ENCODE measurements at places on chromosomes 6 and 20.
A peak's percentile ranks its signal among the peaks of the same experiment; 100 is the strongest.

DNA sequence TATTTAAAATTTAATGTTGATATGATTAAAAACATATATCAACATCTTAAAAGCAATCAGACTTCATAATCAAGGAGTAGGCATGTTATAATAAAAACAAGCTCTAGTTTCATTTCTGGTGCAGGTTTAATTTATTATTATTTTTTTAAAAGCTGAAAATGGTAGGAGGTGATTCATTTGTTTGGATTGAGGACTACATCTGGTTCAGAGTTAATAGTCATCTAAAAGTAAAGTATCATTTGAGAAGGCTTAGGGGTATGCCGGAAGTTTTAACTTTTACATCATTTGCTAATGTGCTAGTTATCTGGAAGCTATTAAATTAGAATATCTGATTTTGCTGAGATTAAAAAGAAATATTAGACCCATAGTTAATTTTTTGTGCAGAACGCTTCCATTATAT lies 169.5 kb upstream of the LAMA2 start:
- DNase-seq: peak; percentile 57

DNA sequence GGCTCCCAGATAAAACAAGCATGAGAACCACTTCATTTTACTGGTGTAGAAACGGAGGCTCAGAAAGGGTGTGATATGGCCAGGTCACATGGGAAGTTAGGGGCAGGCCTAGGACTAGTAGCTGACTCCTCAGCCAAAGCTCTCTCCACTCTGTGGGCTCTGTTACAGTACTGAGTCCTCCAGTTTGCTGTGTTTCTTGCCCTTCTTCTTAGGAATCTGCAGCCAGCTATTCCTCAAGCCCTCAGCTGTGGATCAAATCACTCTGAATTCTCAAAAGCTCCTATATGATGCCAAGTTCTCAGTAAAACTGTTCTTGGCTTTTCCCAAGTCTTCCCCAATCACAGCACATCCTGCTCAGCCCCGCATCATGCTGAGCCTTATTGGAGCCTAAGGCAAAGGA lies 42.5 kb upstream of the ADGRF1 start:
- no peak for DNase-seq

DNA sequence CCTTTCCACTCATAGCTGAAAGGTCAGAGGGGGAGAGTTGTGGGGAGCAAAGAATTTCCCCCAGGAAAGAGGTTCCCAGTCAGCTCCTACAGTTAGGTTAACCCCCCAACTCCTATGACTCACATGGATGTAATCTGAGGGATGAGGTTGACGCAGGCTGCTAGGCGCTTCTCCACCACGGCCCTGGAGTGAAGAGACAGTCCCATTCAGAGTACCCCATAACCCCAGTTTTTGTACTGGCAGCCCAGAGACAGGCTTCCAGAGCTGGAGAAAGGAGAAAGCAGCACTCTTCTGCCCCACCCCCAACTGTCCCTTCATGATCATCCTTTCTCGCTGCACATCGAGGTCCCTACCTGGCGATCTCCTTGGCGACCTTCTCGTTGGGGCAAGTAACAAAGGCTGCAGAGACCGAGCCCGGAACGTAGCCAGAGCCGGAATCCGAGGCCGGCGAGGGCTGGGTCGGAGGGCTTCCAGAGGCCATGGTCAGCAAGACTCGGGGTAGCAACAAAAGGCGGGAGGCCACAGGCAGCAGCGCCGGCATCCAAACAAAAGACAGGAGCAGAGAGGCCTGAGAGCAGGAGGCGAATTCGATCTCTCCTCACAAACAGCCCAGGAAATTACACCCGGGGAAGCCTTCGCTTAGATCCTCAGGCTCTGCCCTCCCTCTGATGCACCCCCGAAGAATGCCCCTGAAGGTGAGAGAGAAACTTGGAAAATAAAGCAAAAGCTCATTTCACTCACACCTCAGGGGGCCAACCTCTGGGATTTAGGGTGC lies 592 bp downstream of the CUTA start:
- DNase-seq: peak; percentile 92

DNA sequence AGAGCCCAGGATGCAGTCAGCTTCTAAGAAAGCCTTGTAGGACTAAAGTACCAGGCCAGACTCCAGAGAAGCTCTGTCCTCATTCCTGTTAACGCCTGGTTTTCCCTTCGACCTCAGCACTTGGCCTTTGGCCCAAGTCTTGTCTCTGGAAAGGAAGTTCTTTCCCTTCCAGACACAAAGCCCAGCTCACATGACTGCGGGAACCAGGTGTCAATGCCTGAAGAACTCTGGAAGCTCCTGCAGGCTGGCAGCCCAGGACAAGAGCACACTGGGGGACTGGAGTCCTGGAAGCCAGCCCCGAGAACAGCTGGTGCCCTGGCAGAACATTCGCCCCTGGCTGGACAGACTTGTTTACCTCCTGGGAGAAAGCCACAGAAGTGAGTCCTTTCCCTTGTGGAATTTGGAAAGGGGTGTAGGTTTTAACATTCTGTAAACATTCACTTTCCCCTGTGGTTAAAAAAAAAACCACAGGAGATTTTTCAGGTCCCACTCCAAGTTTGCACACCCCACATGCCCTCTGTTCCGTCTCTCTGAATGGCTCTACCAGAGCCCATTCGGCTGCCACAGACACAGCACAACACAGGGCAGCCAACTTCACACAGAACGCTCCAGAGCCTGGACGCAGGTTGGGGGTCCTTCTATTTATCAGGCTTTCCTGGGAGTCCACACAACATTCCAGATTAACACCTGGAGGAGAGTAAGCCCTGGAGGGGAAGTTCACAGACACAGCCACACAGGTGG lies 18.1 kb downstream of the ACSS1 start:
- peak; percentile 22 for DNase-seq

DNA sequence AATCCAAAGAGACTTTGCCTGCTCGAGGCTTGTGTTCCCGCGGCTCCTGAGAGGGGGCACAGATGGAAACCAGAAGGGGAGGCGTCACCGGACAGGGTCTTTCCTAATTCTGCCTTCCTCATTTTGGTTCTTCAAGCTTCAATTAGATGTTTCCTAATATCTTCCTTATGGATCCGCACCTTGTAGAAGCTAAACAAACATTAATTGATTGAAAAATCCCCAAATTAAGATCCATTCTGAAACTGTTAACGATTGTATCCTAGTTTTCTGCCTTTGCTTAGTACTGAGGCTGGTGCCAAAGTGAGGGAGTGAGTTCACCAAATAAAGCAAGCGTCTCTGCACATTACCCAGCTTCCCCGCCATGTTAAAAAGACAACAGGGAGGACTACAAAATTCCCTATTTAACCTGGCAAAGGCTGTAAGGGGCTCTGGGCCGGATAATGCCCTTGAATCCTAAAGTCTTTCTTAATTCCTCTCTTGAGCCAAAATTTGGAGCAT lies 123.2 kb downstream of the GPX5 start:
- peak; percentile 26 for DNase-seq

DNA sequence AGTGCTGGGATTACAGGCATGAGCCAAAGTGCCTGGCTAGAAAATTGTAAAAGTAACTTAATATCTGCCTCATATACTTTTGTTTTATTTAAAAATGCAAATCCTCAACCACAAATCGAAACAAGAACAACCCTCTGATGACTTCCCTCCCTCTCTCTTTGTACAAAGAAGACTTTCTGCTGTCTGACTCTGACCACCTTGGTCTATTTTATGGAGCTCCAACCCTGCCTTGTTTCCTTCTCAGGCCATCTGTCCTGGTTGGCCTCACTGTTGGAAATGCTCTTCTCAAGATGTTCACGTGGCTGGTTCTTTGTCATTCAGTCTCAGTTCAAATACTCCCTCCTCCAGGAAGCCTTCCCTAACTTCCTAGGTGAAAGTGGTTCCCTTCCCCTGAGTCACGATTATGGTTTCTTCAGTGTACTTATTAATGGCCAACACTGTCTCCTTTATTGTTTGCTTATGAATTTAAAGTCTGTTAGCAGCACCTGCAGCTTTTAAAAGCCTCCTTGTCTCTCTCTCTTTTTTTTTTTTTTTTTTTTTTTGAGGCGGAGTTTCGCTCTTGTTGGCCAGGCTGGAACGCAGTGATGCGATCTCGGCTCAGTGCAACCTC lies 151.5 kb upstream of the SALL4 start:
- no peak for DNase-seq

DNA sequence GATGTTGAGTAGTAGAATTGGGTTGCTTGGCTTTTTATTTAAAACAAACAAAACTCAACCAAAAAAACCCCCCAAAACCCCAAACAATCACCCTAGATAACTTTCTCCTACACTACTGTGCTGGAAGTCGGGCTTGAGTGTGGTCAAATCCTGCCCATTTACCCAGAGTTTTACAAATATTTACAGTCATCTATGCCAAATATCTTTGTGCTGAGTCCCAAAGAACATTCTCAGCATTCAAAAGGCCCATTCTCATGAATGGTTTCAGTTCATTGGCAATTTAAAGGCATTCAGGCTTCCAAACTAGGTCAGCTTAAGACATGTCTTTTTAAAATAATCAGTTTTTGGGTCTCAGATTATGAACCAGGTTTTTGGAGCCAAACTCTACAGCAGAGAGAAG lies 1.8 kb downstream of the RNF144B start:
- peak; percentile 92 for DNase-seq

DNA sequence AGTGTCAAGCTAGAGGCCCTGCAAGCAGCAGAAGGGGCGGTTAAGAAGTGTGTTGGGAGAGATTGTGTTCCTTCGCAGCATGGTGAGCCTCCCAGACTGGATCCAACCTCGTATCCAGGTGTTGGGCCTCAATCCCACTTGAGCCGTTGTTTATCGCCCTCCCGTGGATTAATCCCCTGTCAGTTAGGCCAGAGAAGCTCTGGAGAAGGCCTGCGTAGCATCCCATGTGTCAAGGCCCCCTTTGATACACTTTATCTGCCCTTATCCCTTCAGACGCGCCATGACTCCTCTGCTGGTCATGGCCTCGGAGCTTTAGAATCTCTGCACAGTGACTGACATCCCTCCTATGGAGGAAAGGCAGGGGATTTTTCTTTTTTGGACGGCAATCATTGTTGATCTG lies 181.0 kb downstream of the ZFP64 start:
- no peak for DNase-seq

DNA sequence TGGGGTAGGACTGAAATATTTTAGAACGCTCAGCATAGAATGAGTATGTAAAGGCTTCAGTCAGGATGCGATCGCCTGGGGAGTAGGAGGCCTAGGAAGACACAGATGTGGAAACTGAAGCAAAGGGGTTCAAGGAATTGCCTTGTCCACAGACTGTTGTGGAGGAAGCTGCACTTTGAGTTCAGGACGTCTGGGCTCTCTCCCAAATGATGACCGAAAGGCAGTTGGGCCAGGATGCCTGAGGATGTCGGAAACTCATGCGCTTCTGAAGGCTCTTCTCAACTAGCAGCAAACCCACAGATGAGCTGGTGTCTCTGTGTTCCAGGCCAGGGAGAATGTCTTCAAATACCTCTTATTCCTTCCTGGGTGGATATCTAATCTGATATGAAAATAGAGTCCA lies 146.2 kb upstream of the SULF2 start:
- DNase-seq: no peak

DNA sequence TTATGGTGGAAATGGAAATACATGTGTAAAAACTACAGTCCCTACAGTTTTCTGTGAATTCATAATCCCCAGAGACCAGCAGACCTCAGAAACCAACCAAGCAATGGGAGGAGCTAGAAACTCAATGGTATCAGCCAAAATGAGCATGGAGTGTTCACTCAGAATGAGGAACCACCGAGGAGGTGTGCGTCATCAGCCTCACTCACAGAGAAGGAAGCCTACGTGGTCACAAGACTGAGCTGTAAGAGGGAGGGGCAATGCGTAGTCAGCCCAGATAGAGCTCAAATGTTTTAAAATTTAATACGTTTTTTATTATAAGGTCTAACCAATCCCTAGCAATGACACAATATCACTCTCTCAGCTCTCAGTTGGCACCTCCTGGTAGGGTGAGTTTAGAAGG lies 17.4 kb downstream of the MYLK4 start:
- no peak for DNase-seq

DNA sequence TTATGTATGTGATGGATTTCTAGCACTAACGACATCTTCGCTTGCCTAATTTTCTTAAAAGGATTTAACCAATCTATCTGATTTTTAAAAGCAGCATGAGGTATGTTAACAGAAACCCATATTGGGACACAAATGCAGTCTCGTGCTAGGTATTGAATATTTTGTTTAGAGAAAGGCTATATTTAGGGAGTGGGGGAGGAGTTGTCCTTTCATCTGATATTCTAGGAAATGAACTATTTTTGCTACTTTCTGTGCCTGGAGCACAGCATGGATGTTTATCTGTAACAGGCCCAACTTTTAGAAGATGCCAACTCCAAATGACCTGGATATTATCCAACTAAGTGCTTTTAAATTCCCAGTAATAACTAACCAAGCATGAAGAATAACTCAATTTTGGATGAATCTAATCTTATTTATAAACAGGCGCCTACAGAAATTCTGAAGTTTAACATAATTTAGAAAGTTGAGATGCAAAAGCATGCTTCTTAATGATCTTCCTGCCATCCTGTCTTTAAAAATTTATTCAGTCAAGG lies 317.1 kb upstream of the CHD6 start:
- DNase-seq: no peak

GRCh38 chr6:115675443-115675842 lies 385.2 kb downstream of the FRK start:
- DNase-seq: no peak

DNA sequence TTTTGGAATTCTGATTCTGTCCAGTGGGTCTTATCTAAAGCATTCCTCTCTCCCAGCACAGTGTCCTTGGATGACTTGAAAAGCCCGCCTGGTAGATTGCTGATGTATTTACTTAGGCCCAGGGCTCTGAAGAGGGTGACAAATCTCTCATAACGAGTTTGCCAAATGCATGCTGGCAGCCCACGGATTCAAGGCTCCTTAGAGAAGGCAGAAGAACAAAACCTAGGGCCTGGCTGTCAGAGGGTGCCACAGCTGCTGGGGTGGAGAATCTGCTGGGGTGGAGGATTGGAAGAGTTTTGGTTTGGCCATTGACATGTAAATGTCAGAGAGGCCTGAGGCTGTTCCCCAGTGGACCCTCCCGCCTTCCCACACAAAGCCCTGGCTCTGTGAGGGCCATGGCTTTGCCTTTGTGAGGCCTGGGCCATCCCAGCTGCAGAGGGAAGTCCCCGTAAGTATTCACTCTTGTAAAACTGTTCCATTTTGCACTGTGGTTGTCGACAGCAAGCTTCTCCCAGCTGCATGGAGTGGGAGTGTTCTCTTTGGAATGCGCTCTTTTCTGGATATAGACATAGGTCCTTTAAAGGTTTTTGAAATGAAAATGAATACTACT lies 50.3 kb downstream of the ANKRD6 start:
- DNase-seq: no peak

DNA sequence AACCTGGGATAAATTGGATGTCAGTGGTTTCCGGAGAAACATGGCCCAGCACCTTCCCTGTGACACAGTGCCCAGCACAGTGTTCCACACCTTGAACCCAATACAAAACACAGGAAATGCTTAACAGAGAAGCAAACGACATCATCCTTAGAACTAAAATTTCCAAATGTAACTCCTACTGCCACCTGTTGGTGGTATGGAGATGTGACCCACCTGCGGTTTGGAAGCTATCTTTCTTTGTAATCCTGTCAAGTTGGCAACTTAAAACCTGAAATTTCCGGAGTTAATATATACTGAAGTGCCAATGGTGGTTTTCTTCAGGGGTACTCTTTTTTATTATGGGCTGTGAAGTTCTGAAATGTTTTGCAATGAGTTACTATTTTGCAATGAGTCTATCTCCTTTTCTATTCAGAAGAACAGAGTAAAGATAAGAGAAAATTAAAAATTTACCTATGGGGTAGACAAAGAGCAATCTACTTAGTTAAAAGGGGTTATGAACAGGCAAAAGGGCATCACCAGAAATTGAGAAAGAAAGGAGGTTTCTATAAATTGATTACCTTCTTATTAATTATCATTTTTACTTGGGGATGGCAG lies 658.8 kb downstream of the PTPRT start:
- peak; percentile 3 for DNase-seq
